ENCODE measurements at places on chromosomes 5 and 9. TPM values are rescaled to one million over a fixed set of nuclear protein-coding genes. Genes with fewer than 3 reads are reported as not detected.

GRCh38 chr5:145408048-145408341 is 427.1 kb downstream of the PRELID2 start:
- DNase-seq: no peak

DNA sequence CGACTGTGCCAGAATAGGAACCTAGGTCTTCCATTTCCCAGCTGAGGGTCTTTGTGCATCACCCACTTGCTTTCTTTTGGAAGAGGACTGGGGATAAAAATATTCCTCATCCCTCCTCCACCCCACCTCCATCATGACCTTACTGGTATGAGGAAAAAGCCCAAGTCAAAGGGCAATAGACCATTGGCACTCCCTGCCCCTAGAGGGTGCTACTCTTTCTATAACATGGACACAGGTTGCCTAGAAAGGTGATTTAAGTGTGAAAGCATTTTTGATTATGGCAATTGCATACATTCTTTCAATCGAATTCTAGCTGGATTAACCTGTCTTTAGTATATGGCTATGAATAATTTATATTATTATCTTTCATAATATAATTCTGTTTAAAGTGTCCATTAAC is 22.8 kb upstream of the ZNF618 start:
- peak; percentile 30 for DNase-seq

ANKRD18A gene
- total RNA-seq: 1.9 TPM

PCDH1 gene
- total RNA-seq: 108 TPM

- no peak for DNase-seq
Measured at GRCh38 chr5:138948471-138949222, 73.5 kb upstream of the LRRTM2 start.

GRCh38 chr5:122978068-122978467 is 58.5 kb downstream of the PPIC start:
- no peak for DNase-seq

DMRT3 gene
- not detected for total RNA-seq

NR4A3 gene
- 0.13 TPM for total RNA-seq

DNA sequence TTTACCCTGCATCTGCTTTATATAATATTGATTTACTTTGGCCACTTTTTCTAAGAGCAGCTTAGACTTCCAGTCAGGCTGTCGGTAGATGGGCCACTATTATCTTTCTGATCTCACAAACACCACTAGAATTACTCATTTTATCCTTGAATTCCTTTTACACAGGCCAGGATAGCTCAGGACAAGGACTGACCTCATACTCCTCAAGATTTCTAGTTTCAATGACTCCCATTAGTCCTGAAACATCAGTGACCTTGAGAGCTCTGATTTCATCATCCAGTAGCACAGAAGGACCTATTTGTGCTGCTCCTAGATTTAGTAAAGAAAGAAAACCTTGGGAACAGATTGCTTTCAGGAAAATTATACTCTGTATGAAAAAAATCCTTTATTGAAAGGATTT is 727.9 kb upstream of the PTPRD start:
- no peak for DNase-seq

RBM27 gene
- total RNA-seq: 17.5 TPM

DNA sequence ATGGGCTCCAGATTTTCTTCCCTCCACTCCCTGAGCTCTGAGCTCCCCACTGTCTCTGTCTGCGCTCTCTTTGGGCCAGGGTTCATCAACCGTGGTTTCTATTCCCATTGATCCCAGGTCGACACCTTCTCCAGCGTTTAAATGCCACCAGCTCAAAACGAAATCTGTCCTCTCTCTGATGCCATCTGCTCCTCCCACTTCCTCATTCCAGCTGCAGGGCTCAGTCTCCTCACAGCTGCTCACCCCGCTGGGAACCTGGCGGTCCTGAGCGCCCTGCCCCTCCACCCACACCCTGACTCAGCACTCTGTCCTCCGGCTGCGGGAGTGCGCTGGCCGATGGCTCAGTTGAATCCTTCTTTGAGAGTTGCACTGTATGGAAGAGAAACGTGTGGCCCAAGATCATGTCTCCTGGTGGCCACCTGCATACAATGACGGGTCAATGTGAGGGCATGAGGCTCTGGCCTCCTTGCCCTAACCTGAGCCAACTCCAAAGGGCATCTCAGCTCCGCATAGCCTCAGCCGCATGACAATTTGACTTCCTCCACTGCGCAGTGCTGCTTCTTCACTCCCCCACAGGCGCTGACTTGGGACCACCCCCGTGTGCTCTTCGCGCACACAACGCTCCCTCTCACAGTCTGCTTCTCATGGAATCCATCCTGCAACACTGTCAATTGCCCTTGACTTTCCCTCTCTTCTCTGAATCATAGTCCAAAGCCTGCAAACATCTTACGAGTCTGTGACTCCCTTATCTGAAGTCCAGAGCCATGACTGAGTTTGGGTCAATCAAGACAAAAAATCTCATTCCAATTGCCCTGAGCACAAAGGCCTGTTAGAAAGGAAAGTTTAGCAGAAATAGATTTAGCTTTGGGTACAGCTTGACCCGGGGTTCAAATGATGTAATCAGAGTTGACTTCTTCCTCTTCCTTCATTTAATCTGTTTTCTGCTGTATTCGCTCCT is 82.4 kb downstream of the PTCH1 start:
- DNase-seq: peak; percentile 91

DNA sequence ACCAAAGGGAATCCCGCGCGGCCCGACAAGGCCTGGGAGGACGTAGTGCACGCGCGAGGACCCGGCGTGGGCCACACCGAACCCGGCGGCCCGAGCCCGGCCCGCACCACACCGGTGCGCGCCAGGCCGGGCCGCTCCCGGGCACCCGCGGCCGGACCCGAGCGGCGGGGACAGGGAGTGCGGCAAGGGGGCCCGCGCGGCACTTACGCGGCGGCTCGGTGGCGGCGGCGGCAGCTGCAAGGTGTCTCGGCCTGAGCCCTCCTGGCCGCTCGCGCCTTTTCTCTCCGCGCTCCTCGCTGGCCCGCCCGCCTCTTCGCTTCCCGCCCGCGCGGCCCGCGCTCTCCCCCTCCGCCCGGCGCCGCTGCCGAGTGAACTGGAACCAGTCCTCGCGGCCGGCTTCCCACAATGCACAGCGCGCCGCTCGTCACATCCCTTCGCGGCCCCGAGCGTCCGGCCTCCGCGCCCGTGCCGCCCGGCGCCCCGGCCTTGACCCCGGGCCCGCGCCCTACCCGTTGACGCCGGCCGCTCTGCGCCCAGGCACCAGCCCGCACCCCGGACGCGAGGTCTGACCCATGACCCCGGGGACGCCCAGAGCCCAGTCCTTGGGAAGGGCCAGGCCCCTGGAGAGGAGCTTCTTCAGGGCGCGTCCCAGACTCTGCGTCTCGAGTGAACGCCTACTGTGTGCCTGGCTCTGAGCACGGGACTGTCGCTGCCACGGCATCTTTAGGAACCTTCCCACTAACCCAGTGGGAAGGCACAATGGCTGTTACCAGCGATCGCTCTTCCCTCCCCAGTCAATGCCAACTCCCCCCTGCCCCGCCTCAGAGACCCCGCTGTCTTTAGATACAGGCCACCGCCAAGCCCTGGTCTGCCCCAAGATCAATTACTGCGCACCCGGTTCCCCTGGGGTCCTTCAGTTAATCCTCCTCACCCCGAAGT is at the start of gene MACROH2A1:
TSS of gene MACROH2A1 (minus strand) at position 377 of the 939 bp plus-strand sequence. CDS start 10,138 bp downstream, outside the sequence.
- peak; percentile 84 for DNase-seq

DNA sequence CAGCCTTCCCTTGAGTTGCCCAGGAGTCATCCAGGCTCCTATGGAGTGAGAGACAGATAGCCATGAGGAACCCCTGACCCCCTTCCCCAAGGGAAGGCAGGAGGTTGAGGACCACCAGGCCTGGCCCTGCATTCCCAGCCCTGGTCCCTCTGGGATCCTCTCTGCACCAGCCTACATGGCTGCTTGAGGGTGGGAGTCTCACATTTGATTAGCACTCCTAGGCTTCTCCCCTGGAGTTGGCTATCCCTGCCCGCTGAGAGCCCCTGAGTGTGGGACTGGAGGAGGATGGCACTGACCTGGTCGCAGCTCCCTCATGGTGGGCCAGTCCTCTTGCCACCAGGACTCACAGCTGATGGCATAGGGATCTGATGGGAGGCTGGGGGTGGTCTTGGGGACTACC is 46.7 kb downstream of the SAR1B start:
- DNase-seq: no peak

GRCh38 chr9:98314381-98315066 is 59.1 kb upstream of the TBC1D2 start:
- no peak for DNase-seq

GRCh38 chr5:54632131-54632701 is 114.7 kb downstream of the SNX18 start:
- no peak for DNase-seq

ZNF618 gene
- total RNA-seq: 0.39 TPM

DNA sequence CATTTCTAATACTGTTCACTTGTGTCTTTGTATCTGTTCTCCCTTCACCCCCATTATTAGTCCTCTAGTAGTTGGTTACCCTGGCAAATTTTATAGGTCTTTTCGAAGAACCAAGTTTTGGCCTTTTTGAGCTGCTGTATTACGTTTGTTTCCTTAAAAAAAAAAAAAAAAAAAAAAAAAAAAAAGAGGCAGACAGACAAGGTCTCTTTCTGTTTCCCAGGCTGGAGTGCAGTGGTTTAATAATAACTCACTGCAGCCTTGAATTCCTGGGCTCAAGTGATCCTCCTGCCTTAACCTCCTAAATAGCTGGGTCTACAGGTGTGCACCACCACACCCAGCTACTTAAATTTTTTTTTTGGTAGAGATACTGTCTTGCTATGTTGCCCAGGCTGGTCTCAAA is 20.9 kb downstream of the DDX4 start:
- no peak for DNase-seq

F12 gene
- 52.9 TPM for total RNA-seq

SPINK4 gene
- 1.3 TPM for total RNA-seq

DNA sequence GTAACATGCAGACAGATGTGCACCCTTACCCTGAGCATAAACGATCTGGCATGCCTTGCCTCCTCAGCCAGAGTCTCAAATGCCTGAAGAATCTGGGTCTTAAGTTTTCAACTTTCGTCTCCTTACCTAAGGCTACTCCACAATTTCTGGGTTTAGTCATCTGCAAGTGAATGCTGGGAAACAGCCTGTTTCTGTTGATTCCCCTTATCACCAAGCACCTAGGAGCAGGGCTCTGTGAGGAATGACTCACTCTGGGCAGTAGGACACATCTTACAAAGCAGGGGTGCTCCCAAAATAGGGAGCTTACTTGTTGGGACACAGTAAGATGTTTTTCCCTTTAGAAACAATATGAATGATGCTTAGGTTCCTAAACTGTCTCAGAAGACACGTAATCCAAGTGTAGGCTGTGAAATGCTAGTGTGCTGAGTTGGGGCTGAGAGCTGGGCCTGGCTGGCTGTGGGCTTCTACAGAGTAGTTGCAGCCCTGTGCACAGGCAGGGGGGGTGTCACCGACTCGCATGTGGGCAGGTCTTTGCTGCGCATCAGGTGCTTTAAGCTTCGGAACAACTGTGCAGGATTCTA is 58.0 kb downstream of the DAP start:
- no peak for DNase-seq

DNA sequence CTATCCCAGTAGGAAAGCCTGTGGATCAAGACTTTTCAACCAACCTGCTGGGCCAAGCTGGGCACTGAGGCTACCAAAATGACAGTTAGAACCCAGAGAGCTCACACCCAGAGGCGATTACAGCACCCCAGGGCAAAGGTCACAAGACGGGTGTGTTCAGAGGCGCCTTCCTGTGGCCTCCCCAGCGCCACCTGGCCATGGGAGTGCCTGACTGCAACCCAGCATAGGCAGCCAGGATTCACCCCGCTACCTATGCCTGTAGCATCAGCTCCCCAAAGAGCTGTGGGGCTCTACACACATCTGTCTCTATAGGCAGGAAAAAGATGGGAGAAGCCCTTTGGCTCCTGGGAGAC is 33.5 kb downstream of the PDGFRB start:
- DNase-seq: peak; percentile 66

FGF10 gene
- not detected for total RNA-seq

DNA sequence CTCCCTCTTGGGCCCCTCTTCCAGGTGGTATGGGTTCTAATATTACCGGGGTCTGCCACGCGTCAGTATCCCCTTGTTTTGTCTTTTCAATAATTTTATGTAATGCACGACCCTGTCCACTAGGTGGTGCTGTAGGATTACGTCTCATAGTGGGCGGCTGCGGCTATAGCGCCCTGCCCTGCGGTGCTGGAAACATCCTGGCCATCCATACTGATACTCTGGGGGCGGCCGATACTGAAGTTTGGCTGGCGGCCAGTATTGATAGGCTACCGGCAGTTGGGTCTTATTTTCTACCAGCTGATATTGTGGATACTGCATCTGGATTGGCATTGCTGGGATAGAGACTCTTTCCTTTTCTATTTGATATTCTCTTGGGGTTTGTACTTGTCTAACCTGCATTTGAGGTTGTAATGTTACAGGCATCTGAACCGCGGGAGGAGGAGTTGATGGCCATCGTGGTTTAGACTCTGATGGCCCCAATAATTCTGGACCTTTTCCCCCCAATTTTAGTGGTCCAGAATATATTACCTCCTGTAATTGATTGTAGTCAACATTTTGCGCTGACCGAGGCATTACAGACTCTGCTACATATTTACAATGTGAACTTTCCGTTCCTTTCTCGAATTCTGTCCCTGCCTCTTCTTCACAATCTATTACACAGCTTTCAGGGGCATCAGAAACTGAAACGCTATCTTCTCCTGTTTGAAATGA is 3.3 kb upstream of the TMEM141 start:
- DNase-seq: peak; percentile 91

DNA sequence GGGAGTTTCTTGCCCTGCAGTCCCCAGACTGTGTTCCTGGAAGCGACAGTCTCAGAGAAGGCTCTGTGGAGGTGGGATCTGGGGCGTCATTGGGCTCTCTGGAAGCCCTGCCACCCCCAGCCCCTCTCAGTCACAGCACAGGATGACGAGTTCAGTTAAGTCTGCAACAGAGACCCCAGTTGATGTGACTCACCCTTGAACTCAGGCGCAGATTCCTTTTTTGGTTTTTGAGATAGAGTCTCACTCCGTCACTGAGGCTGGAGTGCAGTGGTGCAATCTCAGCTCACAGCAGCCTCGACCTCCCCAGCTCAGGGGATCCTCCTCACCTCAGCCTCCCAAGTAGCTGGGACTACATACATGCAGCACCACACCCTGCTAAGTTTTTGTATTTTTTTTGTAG is 8.3 kb downstream of the HRH2 start:
- no peak for DNase-seq

TXNDC8 gene
- total RNA-seq: not detected

GRCh38 chr5:179403426-179404147 is 58.3 kb upstream of the ADAMTS2 start:
- DNase-seq: no peak

- no peak for DNase-seq
Measured at GRCh38 chr9:35350212-35350611, 139.7 kb upstream of the RUSC2 start.

C5orf52 gene
- total RNA-seq: not detected

- DNase-seq: no peak
Measured at GRCh38 chr5:152146566-152146965, 221.9 kb upstream of the GLRA1 start.

- no peak for DNase-seq
Measured at GRCh38 chr5:132391870-132392269, 22.4 kb downstream of the SLC22A5 start.

- DNase-seq: peak; percentile 43
Measured at GRCh38 chr5:93899026-93899600, 157.7 kb upstream of the POU5F2 start.

All from HT-29 (cell line).